Fibroblast of skin of abdomen (primary cell): ENCODE measurements at places on chromosomes 2 and 18.

GRCh38 chr2:149040451-149040850 is 2.0 kb downstream of the LYPD6B start:
- DNase-seq = no peak

GRCh38 chr18:36706134-36706881 is 122.5 kb downstream of the TPGS2 start:
- peak; percentile 61 for DNase-seq

DNA sequence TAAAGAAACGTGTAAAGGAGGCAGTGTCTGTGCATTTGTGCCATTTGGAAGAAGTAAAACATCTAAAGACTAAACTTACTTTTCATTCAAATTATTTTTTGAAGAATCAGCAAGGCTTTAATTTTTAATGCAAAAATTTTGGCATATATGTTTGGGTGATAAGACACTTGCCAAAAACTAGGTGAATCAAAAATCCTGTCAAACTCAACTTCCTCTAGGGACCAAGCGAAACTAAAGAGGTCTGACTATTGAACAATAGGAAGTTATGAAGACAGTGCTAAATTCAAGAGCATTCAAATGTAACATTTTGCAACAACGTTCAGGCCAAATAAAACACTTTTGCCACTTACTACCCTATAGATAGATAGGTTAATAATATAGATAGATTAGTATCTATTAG is 306.1 kb downstream of the NOL4 start:
- no peak for DNase-seq

DNA sequence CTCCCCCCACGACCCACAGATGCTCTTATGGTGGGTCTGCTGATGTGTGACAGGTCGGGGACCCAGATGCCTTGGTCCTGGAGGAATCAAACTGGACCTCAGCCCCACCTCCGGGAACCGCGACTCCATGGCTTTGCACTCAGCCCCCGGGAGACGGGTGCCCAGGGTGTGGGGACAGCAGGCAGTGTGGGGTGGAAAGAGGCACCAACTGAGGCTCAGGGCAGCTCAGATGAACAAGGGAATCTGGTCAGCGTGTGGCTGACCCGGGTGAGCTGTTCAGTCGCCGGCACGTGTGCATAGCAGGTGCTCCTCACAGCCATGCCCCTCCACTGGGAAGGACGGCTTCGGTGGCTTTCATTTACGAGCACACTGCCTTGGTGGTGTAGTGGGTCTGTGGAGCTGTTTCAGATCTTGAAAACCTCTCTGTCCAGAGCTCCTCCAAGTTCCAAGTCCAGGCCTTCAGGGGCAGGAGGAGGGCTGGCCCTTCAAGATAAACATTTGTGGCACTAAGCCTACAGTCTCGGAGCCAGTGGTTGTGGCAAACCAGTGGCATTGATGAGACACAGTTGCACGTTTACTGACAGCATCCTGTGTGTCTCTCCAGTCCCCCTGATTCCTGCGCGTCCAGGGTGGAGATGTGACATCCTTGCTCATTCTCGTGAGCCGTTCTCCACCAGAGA is 471.2 kb upstream of the HS6ST1 start:
- no peak for DNase-seq

- no peak for DNase-seq
Observed at GRCh38 chr2:218295029-218295428, 2.7 kb upstream of the TMBIM1 start.
